GM23338 (cell line): ENCODE measurements at places on chromosomes 4 and X. TPM values are rescaled to one million over a fixed set of nuclear protein-coding genes. Genes with fewer than 3 reads are reported as not detected.

Gene CENPVL1
- total RNA-seq: 4.4 and 5.2 TPM in 2 replicates

DNA sequence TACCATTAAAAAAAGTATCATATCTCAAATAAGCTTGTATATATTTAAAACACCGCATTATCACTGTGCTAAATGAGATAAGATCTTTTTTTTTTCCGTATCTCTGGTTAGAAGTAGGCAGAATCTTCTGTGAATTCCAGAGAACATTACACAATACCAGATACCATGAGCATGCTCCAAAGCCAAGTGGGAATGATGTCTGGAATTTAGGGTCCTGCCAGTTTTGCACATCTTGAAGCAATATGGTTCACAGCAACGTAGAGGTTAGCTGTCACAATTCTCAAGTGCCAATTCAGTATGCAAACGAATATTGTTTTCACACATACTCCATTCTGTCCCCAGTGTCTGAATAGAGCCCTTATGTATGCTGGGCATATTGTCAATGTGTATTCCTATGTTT is 127.5 kb upstream of the NEIL3 start:
- no peak for DNase-seq

DNA sequence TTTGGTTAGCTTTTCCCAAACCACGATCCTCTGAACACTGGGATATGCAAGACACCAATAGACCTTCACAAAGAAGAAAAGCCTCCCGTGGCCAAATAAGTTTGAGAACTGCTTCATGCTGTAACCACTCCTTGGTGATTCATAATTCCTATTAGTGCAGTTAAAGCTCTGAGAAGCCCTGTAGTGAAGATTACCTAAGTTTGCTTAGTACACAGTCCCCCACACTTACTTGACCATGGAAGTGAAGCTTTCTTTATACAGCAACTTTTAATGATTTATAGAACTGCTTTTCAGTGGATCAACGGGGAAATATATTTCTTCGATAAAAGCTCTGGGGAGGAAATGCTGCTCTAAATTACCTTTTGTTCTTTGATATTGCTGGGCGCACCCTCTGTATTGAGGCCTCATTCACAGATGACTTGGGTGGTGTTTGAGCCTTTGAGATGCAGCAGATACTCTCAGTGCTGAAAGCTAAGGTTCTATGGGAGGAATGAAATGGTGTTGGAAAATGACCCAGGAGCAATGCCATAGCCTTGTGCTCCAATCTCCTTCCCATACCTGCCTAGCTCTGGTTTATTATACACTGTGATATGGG is 67.4 kb downstream of the CBLL2 start:
- DNase-seq: no peak

DNA sequence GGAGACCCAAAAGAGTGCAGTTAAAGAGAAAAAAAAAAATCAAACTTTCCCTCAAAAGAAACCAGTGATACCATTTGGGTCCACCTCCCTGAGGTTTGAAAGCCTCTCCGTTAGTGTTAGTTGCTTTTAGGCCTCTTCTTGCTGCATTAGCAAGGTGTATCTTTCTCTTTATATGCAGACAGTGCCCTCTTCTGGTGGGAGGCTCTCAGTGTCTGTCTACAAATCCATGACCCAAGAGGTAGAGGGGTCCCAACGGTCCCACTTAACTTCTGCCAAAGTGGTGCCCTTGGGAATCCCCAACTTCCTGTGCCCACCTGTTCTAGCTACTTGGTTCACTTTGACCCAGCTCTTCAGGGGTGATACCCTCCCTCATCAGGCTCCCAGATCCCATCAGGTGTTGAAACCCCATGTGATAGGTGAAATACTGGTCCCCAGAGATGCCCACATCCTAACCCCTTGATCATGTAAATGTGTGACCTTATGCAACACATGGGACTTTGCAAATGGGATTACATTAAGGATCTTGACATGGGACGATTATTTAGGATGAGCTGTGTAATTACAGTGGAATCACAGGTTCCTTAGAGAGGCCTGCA is 63.7 kb upstream of the CD99 start:
- peak; percentile 82 for DNase-seq

DNA sequence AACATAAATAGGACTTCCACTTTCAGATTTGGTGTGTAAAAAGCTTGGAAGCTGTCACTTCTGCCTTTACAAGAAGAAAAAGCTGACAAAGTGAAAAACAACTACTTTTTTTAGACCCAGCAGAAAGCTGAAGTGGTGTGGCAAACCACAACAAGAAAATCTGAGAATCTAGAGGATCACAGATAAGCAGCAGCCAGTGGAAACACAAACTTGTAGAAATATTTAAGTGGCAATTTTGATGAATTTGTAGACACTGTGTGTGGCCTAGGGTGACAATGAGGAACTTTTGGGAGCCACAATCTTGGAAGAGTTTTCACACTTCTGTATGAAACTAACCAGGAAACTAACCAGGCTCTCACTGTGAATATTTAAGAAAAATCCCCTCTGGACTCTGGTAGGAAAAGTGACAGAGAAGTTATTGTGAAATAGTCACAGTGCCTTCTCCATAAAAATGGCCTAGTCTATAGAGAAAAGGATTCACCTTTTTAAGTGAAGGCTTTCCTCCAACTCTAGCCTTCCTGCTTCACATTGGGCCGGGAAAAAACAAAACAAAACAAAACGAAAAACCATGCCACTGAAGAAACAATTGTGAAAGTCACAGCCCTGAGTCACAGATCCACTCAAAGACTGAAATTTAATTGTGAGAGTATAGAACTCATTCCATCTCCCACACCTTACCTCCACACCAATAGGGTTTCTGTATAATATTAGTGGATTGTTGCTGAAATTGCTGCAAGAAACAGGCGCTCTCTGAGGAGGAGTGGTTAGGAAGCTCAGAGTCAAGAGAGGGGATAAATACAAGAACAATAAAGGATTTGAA is 26.7 kb upstream of the GUCY1A1 start:
- no peak for DNase-seq

- DNase-seq: no peak
These were observed 79.3 kb downstream of the NHSL2 start for GRCh38 chrX:71989768-71990426.

- no peak for DNase-seq
These were observed 29.9 kb downstream of the UPRT start for GRCh38 chrX:75303795-75304194.

DNA sequence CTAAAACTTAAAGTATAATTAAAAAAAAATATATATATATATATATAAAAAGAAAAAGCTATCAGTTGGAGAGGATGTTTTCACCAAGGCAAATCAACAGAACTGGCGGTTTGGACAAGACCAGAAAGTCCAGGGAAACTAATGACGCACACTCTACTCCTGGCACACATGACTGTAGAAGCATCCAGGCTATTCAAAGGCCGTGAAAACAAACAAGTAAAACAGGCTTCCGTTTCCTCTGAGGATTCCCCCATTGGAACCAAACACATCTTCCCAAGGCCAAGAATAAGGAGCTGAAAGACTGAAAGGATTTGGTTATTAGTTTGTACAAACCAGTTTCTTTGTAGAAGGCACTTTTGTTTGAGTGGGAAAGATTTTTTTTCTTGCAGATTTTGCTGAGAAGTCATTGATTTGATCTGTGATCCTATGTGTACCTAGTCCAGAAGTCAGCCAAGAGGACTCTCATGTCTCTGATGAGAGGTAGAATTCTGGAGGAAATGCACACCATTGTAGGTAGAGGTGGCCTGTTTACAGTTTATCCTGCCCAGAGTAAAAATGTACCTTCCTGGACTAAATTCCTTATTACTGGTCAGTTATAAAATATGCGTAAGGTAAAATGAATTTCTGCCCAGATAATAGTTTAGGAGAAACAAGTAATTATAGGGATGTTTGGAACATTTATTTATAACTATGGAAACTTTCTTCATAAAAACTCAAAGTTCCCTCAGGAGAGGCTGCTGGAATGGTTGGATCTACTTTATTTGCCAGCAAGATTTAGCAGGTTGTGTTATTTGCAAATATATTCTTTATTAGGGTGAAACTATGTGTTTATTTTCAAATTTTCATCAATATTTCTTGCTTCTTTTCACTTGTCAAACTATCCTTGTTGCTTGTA is 66.5 kb downstream of the DMP1 start:
- DNase-seq: no peak
